ENCODE measurements at places on chromosomes 2 and 18. TPM values are rescaled to one million over a fixed set of nuclear protein-coding genes. Genes with fewer than 3 reads are reported as not detected.

GRCh38 chr2:129619471-129619870 lies 360.0 kb upstream of the RAB6C start:
- DNase-seq = no peak

GRCh38 chr2:109376796-109377495 lies 236.8 kb downstream of the SEPTIN10 start:
- no peak for DNase-seq

- no peak for DNase-seq
These were observed 151.3 kb downstream of the ZNF236 start for GRCh38 chr18:76973520-76974266.

CHRNG gene
- total RNA-seq = not detected

- no peak for DNase-seq
These were observed 877.6 kb downstream of the SLC4A3 start for GRCh38 chr2:220504938-220505503.

SERPINB11 gene
- not detected for total RNA-seq

DNA sequence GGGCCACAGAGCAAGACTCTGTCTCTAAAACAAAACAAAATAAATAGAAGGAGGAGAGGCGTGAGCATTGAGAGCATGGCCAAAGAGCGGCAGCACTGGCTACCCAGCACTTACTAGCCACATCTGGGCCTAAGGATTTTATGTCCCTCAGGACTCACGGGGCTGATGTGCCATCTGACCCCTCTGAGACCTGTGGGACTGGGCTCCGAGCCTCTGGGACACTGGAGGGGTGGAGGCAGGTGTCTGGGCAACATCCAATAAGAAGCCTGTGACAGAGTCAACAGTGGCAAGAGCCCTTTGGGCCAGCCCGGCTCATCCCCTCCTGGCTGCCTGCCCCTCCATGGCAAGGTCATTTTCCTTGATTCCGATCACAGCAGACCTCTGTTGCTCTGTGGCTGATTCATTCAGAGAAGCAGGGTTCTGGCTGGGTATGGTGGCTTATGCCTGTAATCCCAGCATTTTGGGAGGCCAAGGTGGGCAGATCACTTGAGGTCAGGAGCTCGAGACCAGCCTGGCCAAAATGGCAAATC lies 60.7 kb downstream of the RRM2 start:
- DNase-seq = no peak

INHA gene
- total RNA-seq = not detected

GRCh38 chr18:63928331-63928730 lies 20.6 kb downstream of the SERPINB10 start:
- no peak for DNase-seq

DNA sequence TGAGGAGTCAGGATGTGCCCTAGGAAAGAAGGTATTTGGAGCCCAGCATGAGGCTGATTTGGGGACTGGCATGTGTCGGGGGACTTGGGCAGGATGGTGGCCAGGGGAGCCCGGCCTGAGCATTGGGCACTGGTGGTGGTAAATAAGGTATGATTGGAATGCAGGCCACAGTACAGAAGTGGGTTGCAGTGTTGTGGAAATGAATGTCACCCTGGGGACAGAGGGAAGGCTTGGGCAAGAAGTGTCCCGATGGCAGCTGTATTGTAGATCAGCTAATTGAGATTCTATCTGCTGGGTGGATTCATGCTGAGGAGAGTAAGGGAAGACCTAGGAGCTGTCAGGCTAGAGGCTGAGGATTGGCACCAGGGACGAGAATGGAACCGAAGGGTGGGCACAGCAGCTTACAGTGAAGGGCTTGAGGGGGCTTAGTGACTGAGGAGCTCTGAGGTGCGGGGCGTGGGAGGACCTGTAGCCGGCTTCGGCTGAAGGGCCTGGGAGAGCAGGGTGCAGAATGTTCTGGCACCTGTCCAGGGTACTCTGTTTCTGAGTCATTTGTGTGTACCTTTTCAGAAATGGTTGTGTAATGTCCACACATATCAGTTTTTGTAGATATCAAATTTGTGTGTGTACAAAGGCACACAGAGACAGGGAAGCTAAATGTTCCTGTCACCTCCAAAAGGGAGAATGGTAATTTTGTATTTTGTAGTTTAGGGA lies 170.2 kb downstream of the PRKCE start:
- DNase-seq = no peak

PFN4 gene
- not detected for total RNA-seq

DNA sequence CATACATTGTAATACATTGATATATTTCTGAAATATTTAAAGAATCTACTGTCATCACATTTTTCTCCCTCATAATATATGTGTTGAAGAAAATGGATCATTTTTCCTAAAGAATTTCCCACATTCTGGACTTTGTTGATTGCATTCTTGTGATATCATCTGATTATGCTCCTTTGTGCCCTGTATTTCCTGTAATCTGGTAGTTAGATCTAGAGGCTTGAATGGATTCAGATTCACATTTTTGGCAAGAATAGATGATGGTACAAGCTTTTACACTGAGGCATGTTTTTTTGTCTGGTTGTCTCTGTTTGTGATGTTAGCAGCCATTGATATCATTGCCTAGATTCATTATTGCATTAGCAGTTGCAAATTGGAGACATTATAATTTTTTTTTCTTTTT lies 13.4 kb downstream of the UBXN2A start:
- no peak for DNase-seq

TUBA4B gene
- total RNA-seq = not detected

DNA sequence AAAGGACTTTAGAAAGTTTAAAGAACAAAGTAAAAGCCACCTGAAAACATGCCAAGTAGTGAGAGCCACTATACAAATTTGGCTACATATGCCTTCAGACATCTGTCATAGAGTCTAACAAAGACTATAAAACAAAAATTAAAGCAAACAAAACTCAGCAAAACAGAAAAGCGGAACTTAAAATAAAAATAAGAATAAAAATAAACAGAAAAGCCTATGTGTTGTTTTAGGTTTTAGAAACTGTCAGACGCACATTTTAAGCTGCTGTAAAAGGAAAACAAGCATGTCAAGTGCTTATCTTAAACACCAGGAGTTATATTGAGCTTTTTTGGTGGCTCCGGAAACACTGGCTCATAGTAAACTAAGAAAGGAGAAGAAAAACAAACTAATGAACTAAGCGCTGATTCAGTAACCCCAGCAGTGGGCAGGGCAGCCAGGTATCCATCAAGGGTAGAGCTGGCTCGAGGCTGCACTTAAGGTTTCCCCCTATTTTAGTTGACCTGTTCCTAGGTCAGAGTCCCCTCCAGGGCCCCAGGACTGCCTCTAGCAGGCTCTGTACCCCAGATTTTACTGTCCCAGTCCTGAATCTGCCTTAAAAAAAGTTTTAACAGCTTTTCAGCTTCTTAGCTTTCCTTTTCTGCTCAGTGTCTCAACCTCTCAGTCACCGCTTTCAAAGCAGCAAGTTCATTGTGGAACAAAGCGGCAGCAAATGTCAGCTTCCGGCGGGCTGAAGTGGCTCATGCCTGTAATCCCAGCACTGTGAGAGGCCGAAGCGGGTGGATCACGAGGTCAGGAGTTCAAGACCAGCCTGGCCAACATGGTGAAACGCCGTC lies 15.4 kb upstream of the RMC1 start:
- peak; percentile 32 for DNase-seq

DNA sequence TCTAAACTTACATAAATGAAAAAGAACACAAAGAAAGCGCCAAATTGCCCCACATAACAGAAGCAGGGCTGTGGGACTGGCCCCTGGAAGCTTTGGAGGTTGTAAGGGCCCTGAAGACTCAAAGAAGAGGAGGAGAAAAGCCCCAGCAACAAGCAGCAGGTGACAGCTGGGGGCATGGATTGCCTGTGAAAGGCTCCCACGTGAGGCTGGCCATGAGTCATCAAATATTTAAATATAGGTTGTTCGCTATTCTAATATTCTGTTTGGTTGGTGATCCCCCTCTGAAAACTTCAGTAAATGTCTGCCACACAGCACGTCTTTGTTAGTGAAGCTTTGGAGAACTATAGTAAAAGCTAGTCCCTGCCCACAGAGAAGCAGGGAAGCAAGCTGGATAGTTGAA lies 132.4 kb downstream of the MREG start:
- DNase-seq = no peak

DNA sequence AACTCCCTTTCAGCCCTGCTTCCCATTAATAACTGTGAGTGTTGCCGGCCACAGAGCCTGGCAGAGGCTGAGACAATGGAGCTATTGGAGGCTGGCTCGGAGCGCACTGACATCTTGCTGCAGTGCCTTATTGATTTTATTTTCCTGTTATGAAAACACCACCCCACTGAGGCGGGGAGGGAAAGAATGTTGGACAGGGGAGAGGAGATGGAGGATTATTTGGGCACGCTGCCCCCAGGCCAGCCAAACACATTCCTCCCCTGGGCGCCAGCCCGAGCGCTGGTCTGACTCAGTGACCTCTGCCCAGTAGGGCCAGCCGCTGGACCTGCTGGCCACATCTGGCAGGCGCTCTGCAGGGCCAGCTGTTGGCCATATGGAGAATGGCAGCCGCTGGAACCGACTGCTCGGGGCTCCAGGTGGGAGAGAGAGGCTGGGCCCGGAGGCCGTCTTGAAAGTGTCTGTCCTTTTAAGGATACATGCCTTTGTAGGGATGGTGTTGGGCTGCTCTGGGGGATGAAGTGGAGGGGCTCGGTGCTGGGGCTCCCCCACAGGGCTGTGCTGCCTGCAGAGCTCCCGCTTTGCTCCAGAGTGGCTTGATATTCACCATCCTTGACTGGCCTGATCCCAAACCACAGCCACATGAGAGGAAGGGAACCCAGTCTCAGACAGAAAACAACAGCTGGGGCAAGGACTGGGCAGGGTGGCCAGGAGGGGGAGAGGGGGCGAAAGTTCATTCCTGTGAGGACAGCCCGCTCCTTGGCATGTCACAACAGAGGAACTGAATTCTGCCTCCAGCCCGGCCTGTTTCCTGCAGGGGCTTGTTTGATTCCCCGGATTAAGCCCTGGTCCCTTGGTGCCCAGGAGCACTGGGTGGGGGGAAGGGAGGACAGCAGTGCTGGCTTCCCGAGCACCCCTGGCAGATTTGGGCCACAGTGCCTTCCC lies 179.0 kb downstream of the KLHL29 start:
- no peak for DNase-seq

HSBP1L1 gene
- total RNA-seq = 30.7 TPM

DNA sequence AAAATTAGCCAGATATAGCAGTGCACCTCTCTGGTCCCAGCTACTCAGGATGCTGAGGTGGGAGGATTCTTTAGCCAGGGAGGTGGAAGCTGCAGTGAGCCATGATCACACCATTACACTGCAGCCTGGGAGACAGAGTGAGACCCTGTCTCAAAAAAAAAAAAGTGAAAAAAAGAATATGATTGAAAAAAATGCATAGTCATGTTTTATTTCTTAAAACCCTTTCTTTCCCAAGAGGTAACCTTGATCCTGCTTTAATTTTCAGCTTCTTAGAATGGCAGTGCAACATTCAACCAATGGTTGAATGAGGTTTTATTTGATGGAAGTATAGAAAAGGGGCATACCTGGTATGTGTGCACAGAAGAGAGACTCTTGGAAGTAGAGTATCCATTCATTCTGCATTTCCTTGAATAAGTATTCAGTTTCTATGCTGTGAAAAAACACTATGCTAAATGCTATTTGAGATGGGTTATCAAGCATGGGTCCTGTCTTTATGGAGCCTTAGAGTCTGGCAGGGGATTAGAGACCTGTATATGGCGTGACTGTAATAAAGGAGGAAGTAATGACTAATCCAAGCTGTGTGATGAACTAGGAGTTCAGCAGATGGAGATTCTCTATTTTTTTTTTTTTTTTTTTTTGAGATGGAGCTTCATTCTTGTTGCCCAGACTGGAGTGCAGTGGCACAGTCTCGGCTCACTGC lies 146.3 kb downstream of the WDSUB1 start:
- no peak for DNase-seq

MYO1B gene
- total RNA-seq = 0.14 TPM

TNFRSF11A gene
- 1.3 TPM for total RNA-seq

INSIG2 gene
- 19.7 TPM for total RNA-seq

ATG9A gene
- 48.7 TPM for total RNA-seq

- DNase-seq = no peak
These were observed 18.9 kb upstream of the FZD7 start for GRCh38 chr2:202014759-202015211.

Measured in CD4-positive, alpha-beta memory T cell (primary cell).